ENCODE measurements at places on chromosomes 3 and 15.

DNA sequence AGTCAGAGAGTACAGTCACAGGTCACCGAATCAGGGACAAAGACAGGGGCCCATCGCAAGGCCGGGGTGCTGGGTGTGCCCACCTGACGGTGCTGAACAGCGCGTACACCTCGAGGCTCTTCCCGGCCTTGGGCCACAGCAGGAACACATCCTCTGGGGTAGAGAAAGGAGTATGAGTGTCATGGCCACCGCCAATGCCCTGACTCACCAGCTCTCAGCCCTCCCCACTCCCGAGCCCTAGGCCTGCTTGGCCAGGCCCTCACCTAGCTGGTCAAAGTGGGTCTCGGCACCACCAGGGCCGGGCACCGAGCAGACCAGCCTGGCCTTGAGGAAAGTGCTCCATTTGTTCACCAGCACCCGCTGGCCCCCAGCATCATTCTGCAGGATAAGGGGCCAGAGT lies 4.2 kb downstream of the SEMA3G start:
- no peak for DNase-seq

- DNase-seq, result no peak
These were observed 124.1 kb upstream of the GOLGA6L6 start for GRCh38 chr15:20665653-20666052.

GRCh38 chr3:188955919-188956318 lies 215.9 kb upstream of the TPRG1 start:
- no peak for DNase-seq

GRCh38 chr3:52245322-52246263 lies at the start of gene PPM1M:
Gene PPM1M (plus strand): TSS chr3:52245759. CDS start chr3:52245825, 66 bp downstream.
- no peak for DNase-seq
